ENCODE measurements at places on chromosomes 11 and 22.

DNA sequence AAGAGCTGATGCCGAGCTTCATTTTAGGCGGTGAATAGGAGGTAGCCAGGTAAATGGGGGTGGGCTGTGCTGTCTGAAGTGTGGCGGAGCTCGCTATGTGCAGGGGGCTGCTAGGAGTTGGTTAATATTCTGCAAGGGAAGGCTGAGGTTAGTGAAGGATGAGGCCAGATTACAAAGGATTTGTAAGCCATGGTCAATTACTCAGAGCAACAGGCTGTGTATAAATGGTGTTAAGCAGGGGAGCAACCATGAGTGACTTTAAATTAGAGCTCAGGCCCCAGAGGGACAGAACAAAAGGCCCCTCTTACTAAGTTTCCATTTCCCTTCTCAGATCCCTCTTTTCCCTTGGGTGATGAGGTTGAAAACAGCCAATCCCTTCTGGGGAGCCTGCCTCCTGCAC lies 7.3 kb upstream of the MCAM start:
- no peak for DNase-seq

GRCh38 chr11:100141201-100141600 lies 545.9 kb upstream of the ARHGAP42 start:
- no peak for DNase-seq

- no peak for DNase-seq
Observed at GRCh38 chr11:68528630-68529029, 68.1 kb downstream of the PPP6R3 start.

- DNase-seq = no peak
Observed at GRCh38 chr11:31795706-31796498, 15.2 kb downstream of the PAX6 start.

DNA sequence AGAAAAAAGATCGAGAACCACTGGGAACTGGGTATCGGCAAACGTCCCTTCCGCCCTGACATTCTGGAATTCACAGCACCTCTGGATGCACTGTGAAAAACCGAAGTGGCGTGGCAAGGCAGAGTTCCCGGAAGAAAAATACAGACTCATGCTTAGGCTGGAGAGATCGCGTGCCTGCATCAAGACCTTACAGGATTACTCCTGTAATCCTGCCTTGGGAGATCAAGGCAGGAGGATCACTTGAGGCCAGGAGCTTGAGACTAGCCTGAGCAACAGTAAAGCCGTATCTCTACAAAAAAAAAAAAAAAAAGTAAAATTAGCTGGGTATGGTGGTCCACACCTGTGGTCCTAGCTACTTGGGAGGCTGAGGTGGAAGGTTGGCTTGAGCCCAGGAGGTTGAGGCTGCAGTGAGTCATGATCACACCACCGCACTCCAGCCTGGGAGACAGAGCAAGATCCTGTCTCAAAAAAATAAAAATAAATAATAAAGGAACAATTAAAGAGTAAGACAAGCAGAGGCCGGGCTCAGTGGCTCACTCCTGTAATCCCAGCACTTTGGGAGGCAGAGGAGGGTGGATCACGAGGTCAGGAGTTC lies 19.9 kb upstream of the TEF start:
- DNase-seq = no peak

Data from NCI-H1694 (cell line).